ENCODE measurements at places on chromosomes 7 and 10. TPM values are rescaled to one million over a fixed set of nuclear protein-coding genes. Genes with fewer than 3 reads are reported as not detected.
A peak's percentile ranks its signal among the peaks of the same experiment; 100 is the strongest.

Gene FOXI2
- total RNA-seq: not detected

Gene IRF5
- total RNA-seq: 0.90 TPM

Gene KCNIP2
- 6.8 TPM for total RNA-seq

Gene OGA
- total RNA-seq: 168 TPM

DNA sequence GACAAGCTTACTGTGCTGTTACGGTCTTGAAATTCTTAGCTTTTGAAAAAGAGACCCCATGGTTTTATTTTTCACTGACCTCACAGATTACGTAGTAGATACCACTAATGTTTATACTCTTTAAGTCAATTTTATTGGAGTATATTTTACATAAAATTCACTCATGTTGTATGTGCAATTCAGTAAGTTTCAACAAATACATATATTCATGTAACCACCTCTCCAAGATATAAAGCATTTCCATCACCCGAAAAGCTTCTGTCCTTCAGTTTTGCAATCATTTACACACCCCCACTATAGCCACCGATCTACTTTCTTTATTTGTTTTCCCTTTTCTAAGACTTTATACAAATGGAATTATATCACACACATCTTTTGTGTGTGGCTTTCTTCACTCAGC is 199.2 kb downstream of the PHF14 start:
- H3K36me3 ChIP-seq: no peaks in the 10 kb centered on the region
- H3K4me1 ChIP-seq: peaks cover 18% of the 10 kb centered on the region
- H3K27me3 ChIP-seq: no peaks in the 10 kb centered on the region
- no peak overlapping the region for H3K27ac ChIP-seq

- H3K4me1 ChIP-seq: no peaks in the 10 kb centered on the region
- no peak overlapping the region for H3K27ac ChIP-seq
- no peak for DNase-seq
- no peak overlapping the region for H3K4me3 ChIP-seq
Measured at GRCh38 chr10:28087661-28088351, 88.9 kb upstream of the ODAD2 start.

GRCh38 chr7:149261829-149262617 is at the start of gene ZNF783:
TSS of gene ZNF783 (plus strand) at chr7:149262196. CDS start at chr7:149262334, 138 bp downstream.
- peak within 1 kb of the TSS; percentile 79 for H3K4me3 ChIP-seq
- H3K4me1 ChIP-seq: peaks cover 6% of the 10 kb centered on the region
- H3K27ac ChIP-seq: peak within 1 kb of the TSS; percentile 94
- H3K36me3 ChIP-seq: peaks cover 19% of the 10 kb centered on the region
- no peaks in the 10 kb centered on the region for H3K27me3 ChIP-seq
- DNase-seq: peak; percentile 84

- no peaks in the 10 kb centered on the region for H3K36me3 ChIP-seq
- H3K4me1 ChIP-seq: peaks cover 26% of the 10 kb centered on the region
- no peak overlapping the region for H3K4me3 ChIP-seq
- peak overlapping the region; percentile 80 for H3K27ac ChIP-seq
- no peaks in the 10 kb centered on the region for H3K27me3 ChIP-seq
Measured at GRCh38 chr7:47194516-47195057, 387.3 kb downstream of the TNS3 start.

GRCh38 chr10:73998623-73998928 is 660 bp downstream of the VCL start:
- H3K4me1 ChIP-seq: peaks cover 26% of the 10 kb centered on the region
- H3K36me3 ChIP-seq: peaks cover 6% of the 10 kb centered on the region
- peak overlapping the region; percentile 90 for H3K4me3 ChIP-seq
- no peaks in the 10 kb centered on the region for H3K27me3 ChIP-seq
- H3K27ac ChIP-seq: peak overlapping the region; percentile 99

DNA sequence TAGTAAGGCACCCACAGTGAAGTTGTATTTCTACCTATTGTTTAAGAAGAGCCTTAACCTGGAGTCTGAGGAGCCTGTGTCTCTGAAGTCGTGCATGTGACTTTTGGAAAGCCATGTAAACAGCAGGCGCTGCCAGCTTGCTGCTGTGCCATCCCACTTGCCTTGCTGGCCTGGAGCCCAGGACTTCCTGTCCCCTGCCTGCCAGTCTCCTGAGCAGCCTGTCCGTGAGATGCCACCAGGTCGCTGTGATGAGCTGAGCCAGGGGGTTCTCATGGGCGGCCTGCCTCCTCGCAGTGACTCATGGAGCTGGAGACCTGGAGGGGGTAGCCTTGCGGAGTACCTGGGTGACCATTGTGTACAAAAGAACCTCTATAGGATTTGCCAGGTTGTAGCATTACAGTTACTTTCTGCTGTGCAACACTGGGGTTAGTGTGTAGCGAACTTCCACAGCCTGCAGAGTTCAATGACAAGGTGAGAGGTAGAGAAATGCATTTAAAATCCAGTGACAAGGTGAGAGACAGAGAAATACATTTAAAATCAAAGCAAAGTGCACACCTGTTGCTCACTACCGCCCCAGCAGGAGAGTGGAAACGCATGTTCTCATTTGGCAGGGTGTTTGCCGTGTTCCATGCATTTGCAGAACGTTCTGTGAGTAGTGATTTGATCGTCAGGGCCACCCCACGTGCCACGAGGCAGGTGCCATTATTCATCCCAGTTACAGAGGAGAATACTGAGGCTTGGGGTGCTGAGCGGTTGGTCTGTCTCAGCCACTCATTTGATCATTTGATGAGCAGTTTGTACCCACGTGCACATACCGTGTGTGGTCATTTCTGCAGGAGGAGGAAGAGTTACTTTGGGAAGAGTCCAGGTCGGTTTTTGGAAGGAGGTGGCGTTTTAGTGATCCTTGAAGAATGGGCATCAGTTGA is 36.6 kb upstream of the BHLHA15 start:
- H3K27ac ChIP-seq: no peak overlapping the region
- no peak overlapping the region for H3K4me3 ChIP-seq
- no peaks in the 10 kb centered on the region for H3K27me3 ChIP-seq
- peaks cover 6% of the 10 kb centered on the region for H3K36me3 ChIP-seq
- H3K4me1 ChIP-seq: peaks cover 9% of the 10 kb centered on the region

GRCh38 chr7:31775556-31775955 is 88.5 kb downstream of the PPP1R17 start:
- H3K4me1 ChIP-seq: peaks cover 15% of the 10 kb centered on the region
- DNase-seq: no peak
- H3K36me3 ChIP-seq: no peaks in the 10 kb centered on the region

- DNase-seq: no peak
- H3K36me3 ChIP-seq: no peaks in the 10 kb centered on the region
- H3K27ac ChIP-seq: no peak overlapping the region
- H3K4me3 ChIP-seq: no peak overlapping the region
- peaks cover 33% of the 10 kb centered on the region for H3K4me1 ChIP-seq
Measured at GRCh38 chr10:72753760-72754231, 61.9 kb downstream of the MCU start.

DNA sequence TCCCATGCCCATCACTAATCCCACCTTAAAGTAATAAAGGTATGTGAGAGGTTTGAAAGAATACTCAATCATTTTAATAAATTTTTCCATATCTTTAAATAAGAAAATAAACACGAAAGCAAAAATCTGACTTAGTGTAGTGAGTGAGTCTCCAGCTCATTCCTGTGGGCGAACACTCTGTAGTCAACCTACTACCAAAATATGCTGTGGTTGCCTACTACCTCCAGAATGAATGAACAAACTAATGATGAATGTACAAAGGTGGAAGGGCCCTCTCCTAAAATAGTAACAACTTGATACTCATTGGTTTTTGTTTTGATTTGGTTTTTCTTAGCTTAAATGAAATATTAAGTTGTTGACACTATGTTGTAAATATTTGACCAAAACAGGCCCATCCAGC is 195.5 kb upstream of the HPS1 start:
- no peaks in the 10 kb centered on the region for H3K36me3 ChIP-seq
- peaks cover 3% of the 10 kb centered on the region for H3K27me3 ChIP-seq
- DNase-seq: no peak
- H3K27ac ChIP-seq: no peak overlapping the region
